ENCODE measurements at places on chromosomes 3 and 15.

DNA sequence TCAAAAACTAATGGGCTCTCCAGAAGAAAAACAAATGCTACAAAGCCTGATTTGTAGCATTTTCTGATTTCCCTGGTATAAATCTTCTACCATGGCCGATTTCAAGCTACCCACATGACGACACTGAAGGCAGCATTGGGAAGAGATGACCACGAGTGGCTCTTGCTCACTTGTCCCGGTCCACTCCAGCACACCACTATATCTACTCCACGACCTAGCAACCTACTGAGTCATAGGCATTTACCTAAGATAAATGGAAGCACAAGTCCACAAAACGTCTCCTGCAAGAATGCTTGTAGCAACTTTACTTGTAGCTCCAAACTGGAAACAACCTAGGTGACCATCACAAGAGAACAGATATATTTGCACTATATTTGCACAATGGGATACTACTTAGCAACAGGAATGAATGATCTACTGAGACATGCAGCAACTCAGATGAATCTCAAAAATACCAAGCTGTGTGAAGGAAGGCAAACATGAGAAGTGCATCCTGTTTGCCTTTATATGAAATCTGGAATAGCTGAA lies 60.8 kb upstream of the HES1 start:
- no peak for DNase-seq

DNA sequence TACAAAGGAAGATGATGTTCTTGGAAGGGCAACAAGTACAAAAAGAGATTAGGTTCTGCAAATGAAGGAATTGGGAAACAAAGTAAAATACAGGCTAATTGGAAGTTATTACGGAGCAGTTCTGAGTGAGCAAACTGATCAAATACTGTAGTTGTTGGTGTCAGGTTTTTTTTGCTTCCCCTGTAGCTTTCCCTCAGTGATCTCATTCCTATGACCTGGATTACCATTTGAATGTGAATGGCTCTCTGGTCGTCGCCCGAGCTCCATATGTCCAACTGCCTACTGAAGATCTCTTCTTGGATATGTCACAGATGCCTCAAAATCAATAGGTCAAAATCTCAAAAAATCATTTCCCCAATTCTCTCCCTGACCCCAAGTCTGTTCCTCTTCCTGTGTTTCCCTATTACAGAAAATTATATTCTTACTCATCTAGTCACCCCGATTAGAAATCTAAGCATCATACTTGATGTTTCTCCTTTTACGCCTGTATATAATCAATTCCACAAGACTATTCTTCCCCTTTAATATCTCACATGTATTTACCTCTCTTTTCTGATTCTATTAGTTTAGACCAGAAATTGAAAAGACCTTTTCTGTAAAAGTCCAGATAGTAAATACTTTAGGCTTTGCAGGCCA lies 29.0 kb downstream of the GOLM2 start:
- DNase-seq = no peak

DNA sequence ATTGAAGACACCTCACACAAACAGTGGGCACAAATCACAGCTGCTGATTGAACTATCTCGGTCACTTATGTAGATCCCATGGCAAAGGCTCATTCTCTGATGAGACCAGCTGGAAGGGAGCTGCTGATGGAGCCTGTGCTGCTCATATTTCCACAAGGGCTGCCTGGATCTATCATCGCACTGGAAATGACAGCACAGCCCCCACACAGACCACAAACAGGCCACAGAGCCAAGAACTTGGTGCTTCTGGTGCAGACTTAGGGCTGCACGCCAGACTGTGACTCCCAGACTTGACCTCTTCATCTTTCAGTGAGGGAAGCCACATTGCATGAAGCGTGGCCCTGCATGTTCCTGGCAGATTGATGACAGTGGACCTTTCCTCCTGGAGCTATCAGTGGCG lies 197.6 kb downstream of the MINAR1 start:
- DNase-seq = no peak

GRCh38 chr15:39211108-39211979 lies 369.5 kb upstream of the THBS1 start:
- no peak for DNase-seq

GRCh38 chr3:54427941-54428871 lies 305.9 kb downstream of the CACNA2D3 start:
- DNase-seq = no peak

DNA sequence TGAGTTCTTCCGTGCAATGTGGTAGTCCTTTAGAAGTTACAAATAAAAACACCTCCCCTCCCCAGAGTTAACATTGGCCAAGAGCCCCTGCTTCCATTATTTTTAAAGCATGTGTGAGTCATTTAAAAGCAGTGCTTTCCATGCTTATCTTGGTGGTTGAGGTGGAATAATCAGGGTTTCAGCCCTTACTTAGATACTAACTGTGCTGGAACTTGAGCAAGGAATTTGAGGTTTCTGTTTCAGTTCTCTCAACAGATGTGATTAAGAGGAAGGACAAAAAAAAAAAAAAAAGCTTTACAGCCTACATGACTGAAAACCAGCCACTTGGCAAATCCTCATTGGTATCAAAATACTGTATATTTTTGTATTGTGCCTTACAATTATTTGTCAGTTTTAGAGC lies 64.5 kb downstream of the CGNL1 start:
- no peak for DNase-seq

DNA sequence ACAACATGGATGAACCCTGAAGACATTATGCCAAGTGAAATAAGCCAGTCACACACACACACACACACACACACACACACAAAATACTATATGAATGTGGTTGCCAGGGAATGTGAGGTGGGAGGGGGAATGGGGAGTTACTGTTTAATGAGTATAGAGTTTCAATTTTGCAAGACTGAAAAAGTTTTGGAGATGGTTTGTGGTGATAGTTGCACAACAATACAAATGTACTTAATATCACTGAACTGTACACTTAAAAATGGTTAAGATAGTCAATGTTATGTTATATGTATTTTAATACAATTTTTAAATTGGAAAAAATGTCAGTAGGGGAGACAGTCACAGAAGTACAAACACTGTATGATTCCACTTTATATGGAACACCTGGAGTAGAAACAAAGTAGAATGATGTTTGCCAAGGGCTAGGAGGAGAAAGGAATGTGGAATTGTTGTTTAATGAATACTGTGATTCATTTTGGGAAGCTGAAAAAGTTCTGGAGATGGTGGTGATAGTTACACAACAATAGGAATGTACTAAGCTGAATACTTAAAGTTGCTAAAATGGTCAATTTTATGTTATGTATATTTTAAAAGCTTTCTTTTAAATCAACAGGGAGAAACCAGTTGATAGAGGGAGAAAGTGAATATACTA lies 76.6 kb downstream of the RPL39L start:
- DNase-seq = no peak

GRCh38 chr15:81097890-81098280 lies 36.2 kb upstream of the CFAP161 start:
- no peak for DNase-seq

GRCh38 chr3:135633078-135633477 lies 332.4 kb upstream of the PPP2R3A start:
- no peak for DNase-seq

- no peak for DNase-seq
Observed at GRCh38 chr3:151460228-151460627, 633 bp downstream of the IGSF10 start.

GRCh38 chr3:37625690-37626360 lies 235.9 kb upstream of the CTDSPL start:
- DNase-seq = no peak

- DNase-seq = no peak
Observed at GRCh38 chr3:197878427-197878826, 71.6 kb upstream of the RPL35A start.

- no peak for DNase-seq
Observed at GRCh38 chr3:161489395-161489794, 7.2 kb upstream of the OTOL1 start.

- no peak for DNase-seq
Observed at GRCh38 chr3:58693940-58694850, 27.6 kb upstream of the FAM3D start.

DNA sequence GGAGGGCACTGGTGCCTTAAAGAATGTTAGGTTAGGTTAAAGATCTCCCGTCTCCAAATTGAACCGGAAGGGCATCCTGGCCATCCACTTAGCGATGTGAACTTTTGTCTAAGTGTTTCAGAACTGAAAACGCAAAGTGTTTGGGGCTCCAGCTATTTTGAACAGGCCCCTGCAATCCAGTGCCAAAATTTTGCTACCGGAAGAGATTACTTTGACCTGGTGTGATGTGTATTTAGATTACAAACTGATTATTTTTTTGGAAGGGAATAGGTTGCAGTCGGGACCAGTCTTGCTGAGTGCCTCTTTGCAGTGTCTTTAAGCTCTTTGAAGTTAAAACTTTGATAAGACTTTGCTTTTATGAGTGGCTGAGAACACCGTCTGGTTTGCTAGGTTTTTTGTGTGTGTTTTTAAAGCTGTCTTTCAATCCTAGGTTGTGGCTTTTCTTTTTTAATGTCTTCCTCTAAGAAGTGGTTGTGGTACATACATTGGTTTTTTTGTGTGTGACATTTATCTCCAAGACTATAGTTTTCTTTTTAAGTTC lies 179.6 kb downstream of the OR4M2 start:
- DNase-seq = no peak

DNA sequence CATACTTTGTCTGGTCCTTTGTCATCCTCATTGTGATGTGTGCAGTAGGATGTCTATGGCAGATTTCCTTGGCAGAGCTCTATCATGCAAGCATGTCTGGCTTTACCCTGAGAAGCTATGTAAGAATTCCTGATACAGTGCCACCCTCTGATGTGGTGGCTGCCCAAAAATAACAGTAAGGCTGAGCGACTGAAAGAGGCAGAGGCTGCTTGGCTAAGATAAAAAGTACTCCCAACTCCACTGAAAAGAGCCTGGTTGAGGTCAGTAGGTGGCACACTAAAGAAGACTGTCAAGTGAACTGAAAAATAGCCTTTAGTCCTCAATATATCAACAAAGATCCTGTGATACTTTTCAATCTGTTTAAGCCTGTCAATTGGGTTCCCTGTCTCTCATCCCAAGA lies 31.7 kb downstream of the BTLA start:
- DNase-seq = no peak

- DNase-seq = no peak
Observed at GRCh38 chr3:101219842-101220560, 100.4 kb downstream of the IMPG2 start.

GRCh38 chr15:63340878-63341277 lies 40.8 kb downstream of the CA12 start:
- no peak for DNase-seq

- DNase-seq = no peak
Observed at GRCh38 chr3:189272500-189273119, 100.8 kb downstream of the TPRG1 start.

DNA sequence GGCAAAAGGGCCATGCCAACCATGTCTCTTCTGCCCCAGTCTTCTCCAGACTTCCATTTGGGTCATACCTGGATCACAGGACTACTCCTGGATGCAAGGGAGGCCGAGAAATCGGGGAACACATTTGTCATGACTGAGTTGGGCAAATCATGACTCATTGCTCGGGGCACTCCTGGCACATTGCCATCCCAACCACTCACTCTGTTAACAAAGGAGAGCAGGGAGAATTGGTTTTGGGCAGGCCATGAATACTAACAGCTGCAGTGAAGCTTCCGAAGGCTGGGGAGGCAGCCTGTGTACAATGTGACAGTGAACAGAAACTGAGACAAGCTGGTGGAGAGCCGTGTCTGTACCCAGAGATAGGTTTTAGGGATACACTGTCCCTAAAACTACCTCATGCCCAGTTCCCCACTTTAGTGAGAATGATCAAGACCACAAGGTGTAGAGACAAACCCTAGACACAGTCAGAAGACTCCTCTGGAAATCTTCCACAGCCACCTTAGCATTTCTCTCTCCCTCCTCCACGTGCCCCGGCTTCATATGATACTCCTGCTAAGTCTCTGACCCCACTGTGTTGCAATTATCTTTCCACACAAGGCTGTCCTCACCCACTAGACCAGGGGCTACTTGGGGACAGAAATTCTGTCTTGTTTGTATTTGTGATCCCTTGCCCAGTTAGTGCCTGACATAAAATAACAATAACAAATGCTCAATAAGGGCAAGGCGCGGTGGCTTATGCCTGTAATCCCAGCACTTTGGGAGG lies 10.5 kb upstream of the BUB1B start:
- no peak for DNase-seq

- DNase-seq = no peak
Observed at GRCh38 chr3:183400352-183400751, 28.1 kb downstream of the MCF2L2 start.

GRCh38 chr3:73136941-73137340 lies 75.5 kb downstream of the EBLN2 start:
- DNase-seq = no peak

GRCh38 chr15:41487802-41488201 lies 5.9 kb upstream of the ITPKA start:
- DNase-seq = no peak

DNA sequence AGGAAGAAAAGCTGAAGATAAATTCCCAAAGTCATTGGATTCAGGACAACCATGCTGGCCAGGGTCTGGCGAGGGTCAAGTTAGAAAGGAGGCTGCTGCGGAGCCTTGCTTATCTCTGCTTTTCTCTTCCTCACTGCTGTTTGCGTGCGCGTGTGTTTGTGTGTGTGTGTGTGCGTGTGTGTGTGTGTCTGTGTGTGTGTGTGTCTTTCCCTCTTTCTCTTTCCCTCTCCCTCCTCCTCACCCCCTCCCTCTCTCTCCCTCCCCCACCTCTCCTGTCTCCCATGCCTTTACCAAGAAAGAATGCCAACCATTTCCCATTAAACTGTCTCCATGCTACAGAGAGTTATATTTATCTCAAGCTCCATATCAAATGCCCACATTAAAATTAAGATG lies at the start of gene COLQ:
TSS of gene COLQ (minus strand) at position 134 of the 393 bp plus-strand sequence. CDS start at position 53, 81 bp downstream.
- no peak for DNase-seq

DNA sequence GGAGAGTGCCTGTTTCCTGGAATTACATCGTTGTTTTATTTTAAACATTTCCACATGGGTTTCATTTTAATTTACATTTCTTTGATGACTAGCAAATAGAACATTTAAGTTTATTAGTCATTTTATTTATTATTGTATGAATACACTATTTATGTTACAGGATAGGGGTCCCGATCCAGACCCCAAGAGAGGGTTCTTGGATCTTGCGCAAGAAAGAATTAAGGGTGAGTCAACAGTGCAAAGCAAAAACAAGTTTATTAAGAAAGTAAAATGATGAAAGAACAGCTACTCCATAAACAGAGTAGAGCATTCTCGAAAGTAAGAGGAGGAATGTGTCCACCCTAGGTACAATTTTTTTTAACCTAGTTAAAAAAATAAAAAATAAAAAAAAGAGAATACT lies 539.5 kb downstream of the NAALADL2 start:
- no peak for DNase-seq

GRCh38 chr15:74037171-74038117 lies 42.9 kb downstream of the PML start:
- no peak for DNase-seq

DNA sequence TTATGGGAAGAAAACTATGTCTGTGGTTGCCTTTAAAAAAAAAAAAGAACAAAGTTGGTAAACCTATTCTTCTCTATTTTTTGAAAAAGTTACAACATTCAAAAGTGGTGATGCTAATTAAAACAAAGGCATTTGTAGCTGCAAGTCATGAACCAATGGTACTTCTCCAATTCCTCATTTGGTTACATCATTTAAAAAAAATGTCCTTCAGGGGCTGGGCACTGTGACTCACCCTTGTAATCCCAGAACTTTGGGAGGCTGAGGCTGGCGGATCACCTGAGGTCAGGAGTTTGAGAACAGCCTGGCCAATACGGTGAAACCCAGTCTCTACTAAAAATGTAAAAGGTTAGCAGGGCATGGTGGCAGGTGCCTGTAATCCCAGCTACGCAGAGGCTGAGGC lies 574.6 kb downstream of the VGLL3 start:
- DNase-seq = no peak

Data from type B pancreatic cell (in vitro differentiated cells).